Spleen (tissue), 13 donors: ENCODE measurements at places on chromosomes 13 and 19. TPM values are rescaled to one million over a fixed set of nuclear protein-coding genes. Genes with fewer than 3 reads are reported as not detected.

GRCh38 chr13:112067116-112067741 lies at the start of gene SOX1:
SOX1 (plus strand) TSS chr13:112067149; CDS start chr13:112067659, 510 bp downstream.
- peak; percentile 65 for DNase-seq

- no peak for DNase-seq
These were observed 32.9 kb upstream of the POU2F2 start for GRCh38 chr19:42165146-42165545.

GRCh38 chr19:18769989-18770528 lies 21.0 kb downstream of the COMP start:
- no peak for DNase-seq

ZNF99 gene
- 0.30 TPM for total RNA-seq

NLRP4 gene
- 0.46 TPM for total RNA-seq

- DNase-seq, result no peak
These were observed 343.5 kb downstream of the TEX29 start for GRCh38 chr13:111663953-111664421.

DNA sequence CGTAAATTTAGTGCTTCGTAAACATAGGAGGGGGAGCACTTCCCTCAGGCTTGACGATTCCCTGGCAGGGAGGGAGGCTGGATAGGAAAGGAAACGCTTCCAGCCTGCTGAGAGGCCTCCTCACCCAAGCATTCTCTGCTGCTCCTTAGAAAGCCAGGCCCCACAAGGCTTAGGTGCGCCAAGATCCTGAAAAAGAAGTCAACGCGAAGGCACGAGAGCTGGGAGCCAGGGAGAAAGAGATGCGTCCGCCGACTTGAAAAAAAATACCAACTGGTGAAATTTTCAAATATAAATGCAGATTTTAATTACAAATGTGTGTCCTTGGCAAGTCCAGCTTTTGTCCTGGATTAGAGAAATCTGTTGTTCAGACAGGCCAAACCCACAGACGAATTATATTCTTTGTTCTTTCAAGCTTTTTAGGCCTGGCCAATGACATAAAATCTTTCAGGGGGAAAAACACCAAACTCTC lies 64.0 kb downstream of the ALOX5AP start:
- no peak for DNase-seq
